ENCODE measurements at places on chromosomes 16 and 17.
A peak's percentile ranks its signal among the peaks of the same experiment; 100 is the strongest.

DNA sequence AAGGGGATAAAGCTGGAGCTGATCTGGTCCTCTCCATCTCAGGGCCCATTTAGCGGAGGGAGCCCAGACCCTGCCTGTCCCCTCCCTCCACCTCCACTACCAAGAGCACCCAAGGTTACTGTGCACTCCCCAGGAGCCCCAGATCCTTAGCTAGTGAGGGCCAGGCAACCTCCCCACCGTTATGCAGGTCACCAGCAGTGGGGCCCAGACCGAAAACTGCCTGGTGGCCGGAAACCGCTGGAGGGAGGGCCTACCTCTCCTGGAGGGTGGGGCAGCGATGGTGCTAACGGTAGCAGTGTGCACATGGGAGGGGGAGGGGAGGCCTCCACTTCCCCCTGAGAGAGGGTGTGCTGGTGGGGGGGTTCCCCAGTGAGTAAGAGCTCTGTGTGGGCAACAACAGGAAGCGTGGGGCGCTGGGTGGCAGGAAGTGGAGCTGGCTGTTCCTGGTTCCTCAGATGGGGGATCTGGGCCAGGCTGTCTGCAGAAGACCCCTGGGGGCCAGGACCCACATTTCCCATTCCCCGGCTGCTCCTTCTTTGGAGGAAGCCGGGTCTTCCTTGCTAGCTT lies 4.4 kb downstream of the FMNL1 start:
- DNase-seq = peak; percentile 88

GRCh38 chr17:19645734-19646201 lies 2.8 kb upstream of the ALDH3A2 start:
- DNase-seq = peak; percentile 81

DNA sequence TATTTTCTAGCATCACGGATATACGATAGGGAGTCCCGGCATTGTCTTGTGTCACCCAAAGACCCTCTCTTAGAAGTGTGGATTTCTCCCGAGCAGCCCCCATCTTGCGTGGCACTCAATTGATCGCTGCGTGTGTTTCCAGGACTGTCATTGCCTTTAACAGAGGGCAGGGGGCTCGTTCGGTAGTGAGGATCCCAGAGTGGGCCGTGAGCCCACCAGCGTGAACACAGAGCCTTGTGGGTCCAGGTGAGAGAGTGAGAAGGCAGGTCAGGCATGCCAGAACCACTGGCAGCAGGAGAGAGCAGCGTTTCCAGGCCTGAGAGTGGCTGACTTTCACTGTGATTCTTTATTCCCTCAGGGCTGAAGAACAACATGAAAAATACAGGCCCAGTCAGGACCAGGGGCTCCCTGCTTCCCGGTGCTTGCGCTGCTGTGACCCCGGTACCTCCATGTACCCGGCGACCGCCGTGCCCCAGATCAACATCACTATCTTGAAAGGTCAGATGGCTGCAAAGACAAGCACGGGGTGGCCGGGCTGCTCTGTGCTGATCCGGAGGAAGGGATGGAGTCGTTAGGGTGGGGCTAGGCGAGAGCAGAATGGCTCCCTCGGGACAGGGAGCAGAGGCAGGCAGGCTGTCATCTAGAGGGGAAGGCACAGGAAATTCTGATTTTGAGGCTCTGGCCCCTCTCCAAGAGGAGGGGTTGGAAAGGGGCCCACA lies 22.4 kb downstream of the C1QTNF1 start:
- DNase-seq = no peak

GRCh38 chr16:49489686-49490320 lies 116.2 kb downstream of the C16orf78 start:
- DNase-seq = no peak

GRCh38 chr17:61555127-61555566 lies 35.9 kb downstream of the NACA2 start:
- no peak for DNase-seq
